ENCODE measurements at places on chromosomes 2 and 18.
A peak's percentile ranks its signal among the peaks of the same experiment; 100 is the strongest.

DNA sequence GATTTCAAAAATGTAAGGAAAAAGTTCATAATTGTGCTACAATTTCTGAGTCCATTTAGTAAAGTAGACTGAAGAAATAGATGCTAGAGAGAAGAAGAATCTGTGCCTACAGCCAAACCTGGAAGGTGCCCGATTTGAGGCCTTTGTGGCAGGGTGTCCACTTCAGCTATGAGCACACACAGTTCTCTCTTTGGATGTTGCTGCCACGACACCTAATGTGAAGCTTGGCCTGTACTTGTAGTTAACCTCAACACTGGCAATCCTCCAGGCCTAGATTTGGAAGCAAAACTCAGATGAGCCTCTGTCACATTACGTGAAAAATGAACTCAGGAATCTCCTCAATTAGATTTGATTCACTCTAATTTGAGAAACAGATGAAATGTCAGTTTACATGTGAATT lies 90.1 kb upstream of the LRP1B start:
- no peak for DNase-seq

GRCh38 chr18:27175914-27176313 lies 9.2 kb downstream of the CHST9 start:
- no peak for DNase-seq

DNA sequence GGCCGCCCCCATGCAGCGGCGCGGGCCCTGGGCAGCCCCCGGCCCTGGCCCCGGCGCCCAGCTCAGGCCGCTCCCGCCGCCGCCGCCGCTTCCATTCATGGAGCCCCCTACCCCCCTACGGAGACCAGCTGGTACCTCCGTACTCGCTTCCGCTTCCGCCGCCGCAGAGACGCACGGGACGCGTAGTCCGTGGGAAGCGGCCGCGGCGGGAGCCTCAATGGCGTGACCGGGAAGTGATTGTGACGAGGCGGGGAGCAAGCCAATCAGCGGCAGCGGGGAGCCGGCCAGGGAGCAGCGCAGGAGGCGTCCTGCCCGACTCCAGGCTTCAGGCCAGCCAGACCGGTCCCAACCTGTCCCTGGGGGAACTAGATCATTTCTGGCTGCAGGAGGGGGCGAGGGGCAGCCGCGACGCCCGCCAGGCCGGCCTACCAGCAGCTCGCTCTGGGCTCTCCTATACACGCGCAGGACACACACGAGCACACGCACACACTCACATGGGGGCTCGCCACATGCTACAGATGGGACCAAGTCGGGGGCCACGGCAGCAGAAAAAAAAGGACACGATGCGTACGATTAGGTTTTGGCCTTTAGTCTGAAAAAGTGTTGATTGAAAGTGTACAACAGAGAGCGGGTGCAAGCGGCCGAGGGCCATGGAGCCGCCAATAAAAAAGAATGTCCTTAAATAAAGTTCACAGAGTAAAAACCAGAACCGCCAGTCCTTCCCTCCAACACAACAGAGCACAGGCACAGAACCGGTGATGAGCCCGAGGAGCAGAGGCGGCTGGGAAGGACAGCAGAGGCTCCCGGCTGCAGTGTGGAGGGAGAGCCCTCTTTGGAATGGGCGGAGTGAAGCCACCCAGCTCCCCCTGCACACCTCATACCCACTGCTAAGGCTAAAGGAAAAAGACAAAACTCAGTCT lies at the start of gene ZNF513:
TSS of gene ZNF513 (minus strand) at position 109 of the 920 bp plus-strand sequence. CDS start 208 bp downstream, outside the sequence.
- DNase-seq, result peak; percentile 85

GRCh38 chr2:161990036-161990435 lies 84.0 kb downstream of the DPP4 start:
- no peak for DNase-seq

GRCh38 chr2:28565720-28566295 lies 69.9 kb downstream of the PLB1 start:
- DNase-seq, result no peak

GRCh38 chr2:234158812-234159211 lies 108.3 kb downstream of the SPP2 start:
- DNase-seq, result no peak

GRCh38 chr18:33074125-33074524 lies 301.3 kb upstream of the KLHL14 start:
- no peak for DNase-seq

GRCh38 chr2:172208791-172209325 lies 106.2 kb upstream of the DLX2 start:
- no peak for DNase-seq

- no peak for DNase-seq
Measured at GRCh38 chr18:77066101-77066500, 66.5 kb downstream of the MBP start.

- DNase-seq, result no peak
Measured at GRCh38 chr2:118699447-118700175, 147.8 kb downstream of the EN1 start.
